Prostate gland (tissue), 2 donors: ENCODE measurements at places on chromosomes 7 and 10.
A peak's percentile ranks its signal among the peaks of the same experiment; 100 is the strongest.

GRCh38 chr7:20916311-20916710, 129.6 kb upstream of the SP8 start:
- DNase-seq = no peak

GRCh38 chr7:105202616-105203015, 186.1 kb downstream of the SRPK2 start:
- DNase-seq = no peak

GRCh38 chr10:74012480-74012879, 14.6 kb downstream of the VCL start:
- no peak for DNase-seq

DNA sequence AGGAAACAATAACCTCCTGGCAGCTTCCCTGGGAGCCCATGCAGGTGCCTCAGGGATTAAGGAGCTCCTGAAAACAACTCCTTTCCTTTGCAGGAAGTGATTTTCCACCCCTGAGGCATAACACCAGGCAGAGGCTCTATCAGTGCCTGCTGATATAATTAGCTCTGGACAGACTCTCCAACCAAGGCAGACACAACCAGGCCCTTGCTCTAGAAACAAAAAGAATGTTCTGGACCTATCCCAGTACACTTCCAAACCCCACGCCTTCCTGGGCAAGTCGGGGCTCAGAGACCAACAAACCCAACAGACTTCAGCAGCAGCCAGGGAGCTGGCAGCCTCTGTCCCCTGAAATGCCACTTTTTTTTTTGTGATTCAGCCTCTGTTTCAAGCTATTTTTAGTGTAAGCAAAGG, 247.1 kb downstream of the KCNMA1 start:
- DNase-seq = no peak

GRCh38 chr7:68429411-68430117, 1168.7 kb upstream of the AUTS2 start:
- DNase-seq = no peak

GRCh38 chr7:156907656-156908055, 14.7 kb upstream of the LMBR1 start:
- DNase-seq = no peak

DNA sequence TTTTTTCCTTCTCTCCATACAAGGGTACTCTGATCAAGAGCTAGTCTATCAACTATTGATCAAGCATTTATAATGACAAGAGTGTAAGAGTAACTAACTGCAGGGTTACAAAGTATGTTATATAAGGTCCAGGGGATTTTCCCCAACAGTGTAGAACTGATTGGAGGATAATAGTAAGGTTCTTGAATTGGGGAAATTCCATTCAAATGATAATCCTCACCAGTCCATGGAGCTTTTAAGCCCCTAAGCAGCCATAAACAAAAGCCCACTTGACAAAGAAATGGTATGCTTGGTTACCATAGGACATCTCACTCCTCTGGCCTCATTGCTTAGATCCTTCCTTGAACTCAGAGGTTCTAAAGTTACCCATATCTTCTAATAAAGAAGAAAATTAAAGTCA, 8.2 kb downstream of the YME1L1 start:
- DNase-seq = no peak

DNA sequence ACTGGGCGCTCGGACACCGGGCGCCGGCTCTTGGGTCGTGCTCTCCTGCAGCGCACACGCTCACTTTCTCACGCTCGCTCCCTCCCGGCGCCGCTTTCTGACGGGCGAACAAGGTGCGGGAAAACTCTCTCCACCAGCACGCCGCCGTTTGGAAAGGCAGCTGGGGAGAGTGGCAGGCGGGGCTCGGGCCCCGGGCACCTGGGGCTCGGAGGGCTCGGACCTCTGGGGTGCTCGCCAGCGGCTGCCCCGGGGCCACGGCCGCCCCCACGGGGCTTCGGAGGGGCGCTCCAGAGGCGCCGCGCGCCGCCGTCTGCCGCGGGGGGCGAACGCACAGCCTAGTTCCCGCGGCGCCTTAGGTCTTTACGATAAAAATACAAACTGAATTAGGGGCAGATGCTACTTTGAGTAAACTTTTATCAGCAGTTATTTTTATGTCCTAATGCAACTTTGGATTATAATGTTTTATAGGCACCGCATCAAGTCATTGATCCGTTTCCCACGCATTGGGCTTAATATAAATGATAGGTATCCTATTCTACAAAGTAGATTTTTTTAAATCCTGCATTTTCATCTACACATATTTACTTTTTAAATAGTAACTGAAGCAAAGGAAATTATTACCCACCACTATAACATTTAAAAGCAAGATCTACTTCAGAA, 535 bp upstream of the EPC1 start:
- DNase-seq = no peak

DNA sequence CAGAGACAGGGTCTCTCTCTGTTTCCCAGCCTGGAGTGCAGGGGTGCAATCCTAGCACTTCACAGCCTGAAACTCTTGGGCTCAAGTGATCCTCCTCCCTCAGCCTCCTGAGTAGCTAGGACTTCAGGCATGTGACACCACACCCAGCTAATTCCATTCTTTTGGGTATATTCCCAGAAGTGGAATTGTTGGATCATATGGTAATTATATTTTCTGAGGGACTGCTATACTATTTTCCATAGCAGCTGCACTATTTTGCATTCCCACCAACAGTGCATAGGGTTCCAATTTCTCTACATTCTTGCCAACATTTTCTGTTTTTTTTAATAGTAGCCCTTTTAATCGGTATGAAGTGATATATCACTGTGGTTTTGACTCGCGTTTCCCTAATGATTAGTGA, 30.0 kb upstream of the RAB11FIP2 start:
- no peak for DNase-seq

GRCh38 chr10:96374639-96374984, 15.8 kb upstream of the OPALIN start:
- no peak for DNase-seq

DNA sequence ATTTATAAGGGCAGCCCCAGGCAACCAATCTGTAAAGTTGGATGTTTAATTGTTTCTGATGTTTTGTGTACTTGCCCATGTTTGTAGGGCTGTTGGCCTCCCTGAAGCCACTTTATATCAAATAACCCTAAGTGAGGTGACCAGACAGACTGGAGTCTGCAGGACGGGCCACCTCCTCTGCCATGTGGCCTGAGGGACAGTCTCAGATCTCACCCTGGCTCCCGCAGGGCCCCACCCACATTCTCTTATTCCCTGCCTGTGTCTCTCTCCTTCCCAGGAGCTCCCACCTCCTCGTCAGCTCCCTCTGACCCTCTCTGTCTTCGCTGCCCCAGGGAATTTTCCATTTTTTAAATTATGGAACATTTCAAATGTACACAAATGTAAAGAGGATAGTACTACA, 9.5 kb upstream of the C10orf71 start:
- DNase-seq = no peak

DNA sequence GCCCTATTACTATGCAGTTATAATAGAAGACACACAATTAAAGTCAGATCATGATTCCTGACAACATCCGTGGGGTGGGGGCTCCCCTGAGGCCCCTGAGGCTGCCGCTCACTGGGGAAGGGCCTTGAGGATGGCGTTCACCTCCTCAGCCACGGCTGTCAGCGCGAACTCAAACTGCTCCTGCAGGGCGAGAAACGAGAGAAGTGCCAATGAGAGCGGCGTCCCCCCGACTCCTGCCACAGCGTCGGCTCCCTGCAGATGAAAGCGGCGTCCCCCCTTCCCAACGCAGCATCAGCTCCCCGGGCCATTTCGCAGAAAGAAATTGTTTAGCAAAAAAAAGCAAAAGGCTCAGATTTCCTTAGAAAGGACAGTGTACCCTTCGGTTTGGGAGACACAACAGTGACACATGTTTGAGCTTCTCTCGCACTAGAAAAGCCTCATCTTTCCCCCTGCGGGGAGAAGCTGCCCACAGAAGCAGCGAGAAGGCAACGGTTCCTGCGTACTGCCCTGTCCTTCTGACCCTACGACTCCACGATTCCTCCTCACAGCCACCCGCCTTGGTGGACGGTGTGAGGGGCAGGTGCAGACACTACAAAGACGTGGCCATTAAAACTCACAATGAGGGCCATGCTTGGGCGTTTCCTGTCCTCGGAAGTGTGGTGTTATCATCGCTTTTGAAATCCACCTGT, 203.9 kb downstream of the DNAJB6 start:
- DNase-seq = no peak

DNA sequence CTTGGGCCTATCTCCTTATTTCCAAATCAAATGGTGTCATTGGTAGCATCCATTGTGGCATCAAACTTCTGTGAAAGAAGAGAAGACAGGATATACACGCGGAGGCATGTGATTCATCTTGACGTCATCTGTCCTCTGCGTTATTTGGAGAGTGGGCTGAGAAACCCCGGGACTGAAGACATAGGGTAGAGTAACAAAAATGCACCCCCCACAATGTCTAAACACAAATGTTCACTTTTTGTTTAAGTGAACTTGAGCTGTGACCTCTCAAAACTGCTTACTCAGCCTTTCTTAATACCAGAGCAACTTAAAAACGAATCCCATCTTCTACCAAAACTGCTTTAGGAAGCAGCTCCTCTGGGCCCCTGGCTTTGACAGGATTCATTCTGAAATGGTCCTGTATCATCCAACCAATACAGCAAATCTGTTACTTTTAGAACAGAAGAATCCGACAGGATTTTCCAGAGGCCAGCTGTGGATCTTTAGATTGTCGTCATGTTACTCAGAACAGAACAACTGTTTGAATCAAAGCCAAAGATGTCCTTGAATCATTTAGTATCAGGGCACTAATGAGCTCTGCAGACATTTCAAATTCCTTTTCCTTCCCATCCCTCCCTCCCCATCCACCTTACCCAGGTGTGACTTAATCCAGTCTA, 438.1 kb downstream of the SUGCT start:
- DNase-seq = no peak

GRCh38 chr10:33341637-33342036, 7.2 kb upstream of the NRP1 start:
- no peak for DNase-seq

DNA sequence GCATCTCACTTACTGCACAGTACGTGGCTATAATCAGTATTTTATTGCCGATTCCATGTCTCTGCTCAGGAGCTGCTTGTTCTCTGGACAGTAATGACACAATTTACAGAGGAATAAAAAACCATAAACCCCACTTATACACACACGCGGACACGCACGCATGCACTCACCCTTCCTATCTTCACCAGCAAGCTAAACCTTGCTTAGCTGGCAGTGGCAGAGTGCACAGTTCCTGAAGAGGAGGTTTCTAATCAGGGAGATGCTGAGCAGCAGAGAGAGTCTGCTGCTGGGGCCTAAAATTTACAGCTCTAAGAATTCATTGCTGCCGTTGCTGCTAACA, 66.3 kb downstream of the SND1 start:
- no peak for DNase-seq

DNA sequence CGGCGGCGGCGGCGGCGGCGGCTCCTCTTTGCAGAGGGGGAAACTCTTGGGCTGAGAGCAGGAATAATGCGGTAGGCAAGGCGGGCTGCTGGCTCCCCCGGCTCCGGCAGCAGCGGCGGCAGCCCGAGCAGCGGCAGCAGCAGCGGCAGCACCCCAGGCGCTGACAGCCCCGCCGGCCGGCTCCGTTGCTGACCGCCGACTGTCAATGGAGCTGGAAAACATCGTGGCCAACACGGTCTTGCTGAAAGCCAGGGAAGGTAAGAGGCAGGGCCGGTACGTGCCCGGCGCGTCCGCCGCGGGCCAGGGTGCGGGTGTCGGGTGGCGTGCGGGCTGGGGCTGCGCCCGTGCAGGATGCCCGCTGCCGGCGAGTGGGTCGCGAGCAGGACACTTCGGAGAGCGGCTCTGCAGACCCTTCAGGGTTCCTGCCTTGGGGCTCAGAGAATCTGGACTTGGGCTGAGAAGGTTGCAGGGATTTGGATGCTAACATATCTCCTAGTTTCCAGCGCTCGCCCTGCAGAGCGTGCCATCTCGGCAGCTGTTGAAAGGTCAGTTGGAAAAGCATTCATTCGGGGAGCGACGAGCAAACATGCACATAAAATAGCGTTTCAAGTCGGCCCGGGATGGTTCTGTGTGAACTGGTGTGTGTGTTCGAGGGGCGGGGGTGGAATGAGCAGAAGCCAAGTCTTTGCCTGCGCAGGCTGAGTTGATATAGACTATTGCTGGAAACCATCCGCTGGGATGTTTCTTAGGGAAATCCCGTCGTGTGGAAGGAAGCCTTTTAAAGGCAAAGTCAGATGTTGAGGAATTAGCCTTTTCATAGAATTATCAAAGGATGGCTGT, 562 bp downstream of the GRK5 start:
- peak; percentile 33 for DNase-seq

- no peak for DNase-seq
Observed at GRCh38 chr10:71136036-71136721, 76.2 kb upstream of the UNC5B start.

DNA sequence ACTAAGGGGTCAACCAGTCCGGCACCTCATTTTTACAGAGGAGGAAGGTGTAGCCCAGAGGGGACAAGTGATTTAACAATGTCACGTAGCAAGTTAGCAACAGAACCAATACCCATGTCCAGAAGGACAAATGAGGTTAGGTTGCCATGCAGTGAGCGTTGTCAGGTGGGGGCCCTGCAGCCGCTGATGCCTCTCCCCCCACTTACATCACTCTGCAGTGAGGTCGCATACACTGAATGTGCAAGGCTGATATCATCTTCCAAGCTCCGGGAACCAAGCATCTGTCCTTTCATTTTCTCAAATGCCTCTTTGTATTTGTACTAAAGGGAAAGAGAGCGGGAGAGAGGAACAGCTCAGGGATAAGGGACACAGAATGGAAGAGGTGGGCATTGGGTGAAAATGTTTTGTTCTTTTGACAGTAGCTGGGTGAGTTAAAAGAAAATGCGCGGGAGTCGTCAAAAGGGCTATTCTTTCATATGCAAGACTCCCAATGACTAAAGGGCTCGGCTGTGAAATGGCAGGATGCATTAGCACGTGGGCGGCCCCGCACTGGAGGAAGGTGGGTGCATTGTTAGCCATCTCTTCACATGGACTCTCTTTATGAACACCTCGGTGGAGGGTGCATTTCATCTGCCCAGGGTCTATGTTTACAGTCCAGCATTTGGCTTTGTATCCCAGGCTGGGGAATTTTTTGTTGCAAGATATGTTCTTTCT, 49.7 kb downstream of the NRAP start:
- DNase-seq = no peak

DNA sequence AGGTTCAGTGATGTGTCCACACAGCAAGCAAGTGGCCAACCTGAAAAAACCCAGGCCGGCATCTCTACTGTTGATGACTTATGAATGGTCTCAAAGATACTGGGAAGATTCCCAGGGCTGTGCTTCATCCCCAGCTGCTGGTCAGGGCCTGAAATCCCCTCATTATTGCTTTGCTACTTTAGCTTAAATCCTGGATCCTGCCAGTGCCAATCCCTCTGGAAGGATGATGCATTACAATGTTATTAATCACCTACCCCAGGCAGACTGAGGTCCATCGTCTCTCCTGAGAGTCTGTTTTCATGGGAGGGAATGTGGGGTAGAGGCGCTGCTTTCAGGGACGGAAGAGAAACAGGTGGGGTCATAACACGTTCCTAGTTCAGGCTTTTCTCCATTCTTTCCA, 371.6 kb downstream of the RPS24 start:
- DNase-seq = no peak

GRCh38 chr7:27585781-27586447, 76.8 kb downstream of the HIBADH start:
- DNase-seq = no peak
